ENCODE measurements at places on chromosomes 5 and 9.

GRCh38 chr5:5063533-5063953 is 76.6 kb upstream of the ADAMTS16 start:
- DNase-seq = no peak

GRCh38 chr9:21402386-21403251 is 6.3 kb upstream of the IFNA8 start:
- DNase-seq = no peak

- DNase-seq = peak; percentile 31
Measured at GRCh38 chr5:143054480-143054941, 284.3 kb downstream of the ARHGAP26 start.

DNA sequence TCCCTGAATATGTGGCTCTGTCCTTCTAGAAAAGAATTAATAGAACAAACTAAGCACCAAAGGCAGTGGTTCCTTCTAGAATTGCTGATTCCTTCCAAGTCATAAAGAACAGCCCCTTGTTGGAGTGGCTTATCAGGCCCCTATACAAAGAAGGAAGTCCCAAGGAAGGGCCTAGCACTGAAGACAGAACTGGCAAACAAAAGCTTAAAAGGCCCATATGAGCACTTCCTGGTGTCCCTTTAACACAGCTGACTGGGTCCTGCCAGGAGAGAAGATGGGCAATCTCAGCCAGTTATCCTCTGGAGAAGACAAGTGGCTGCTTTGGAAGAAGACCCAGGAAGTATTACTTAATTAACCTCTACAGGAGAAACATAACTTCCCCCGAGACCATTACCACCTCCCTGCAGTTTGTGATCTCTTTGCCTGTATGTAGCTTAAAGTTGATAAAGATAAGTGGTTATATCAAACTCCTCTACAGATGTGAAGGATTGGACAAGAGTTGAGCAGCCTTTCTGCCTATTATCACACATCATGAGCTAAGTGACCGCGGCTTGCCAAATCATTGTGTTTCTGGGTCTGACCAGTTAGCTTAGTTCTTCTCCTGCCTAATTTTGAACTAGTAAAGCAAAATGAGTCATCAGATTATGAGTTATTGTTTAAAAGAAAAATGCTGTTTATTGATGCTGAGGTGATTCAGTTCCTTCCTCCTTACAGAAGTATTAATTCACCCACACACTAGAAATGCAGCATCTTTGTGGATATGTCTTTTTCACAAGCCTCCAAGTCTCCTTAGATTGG is 13.3 kb upstream of the STING1 start:
- peak; percentile 51 for DNase-seq

DNA sequence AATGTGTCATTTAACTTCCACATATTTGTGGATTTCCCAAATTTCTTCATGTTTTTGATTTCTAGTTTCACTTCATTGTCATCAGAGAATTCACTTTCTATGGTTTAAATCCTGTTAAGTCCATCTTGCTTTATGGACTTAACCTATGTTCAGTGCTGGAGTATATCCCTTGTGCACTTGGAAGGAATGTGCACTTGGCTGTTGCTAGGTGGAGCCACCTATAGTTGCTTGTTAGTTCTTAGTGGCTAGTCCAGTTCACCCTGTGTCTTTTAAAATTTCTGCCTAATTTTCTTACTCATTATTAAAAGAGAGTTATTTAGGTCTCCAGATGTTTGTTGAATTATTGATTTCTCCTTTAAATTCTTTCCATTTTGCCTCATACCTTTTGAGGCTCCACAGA is 1472.5 kb upstream of the CDH6 start:
- no peak for DNase-seq

DNA sequence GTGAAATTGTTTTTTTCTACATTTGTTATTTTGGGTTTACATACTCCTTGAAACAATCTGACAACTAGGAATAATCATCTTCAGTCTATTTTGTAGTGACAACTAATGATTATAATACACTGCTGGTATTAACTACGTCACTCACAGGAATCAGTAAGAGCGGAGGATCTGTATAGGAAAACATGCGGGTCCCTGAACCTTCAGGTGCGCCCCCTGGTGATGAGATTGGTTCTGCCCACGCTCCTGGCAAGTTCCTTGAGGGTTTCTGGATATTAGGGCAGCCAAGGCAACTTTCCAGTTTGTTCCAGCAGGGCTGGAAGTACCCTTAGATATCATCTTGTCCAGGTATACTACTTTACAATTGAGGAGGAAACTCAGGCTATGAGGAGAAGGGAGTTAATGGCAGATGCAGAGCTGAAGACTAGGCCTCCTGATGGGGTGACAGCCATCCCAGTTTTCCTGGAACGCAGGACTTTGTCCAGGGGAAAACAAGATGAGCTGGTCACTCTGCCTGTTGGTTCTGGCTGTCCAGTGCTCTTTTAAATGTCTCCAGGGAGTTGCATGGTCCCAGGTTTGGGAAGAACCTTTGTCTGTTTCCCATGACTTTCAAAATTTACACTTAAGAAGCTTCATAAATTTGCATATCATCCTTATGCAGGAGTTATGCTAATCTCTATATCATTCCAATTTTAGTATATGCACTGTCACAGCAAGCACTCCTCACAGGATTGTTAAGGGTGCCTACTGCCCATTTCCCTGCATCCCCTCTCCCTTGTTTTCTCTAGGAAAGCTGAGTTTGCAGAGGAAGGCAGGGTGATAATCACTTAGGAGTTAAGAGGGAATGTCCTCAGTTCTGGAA is 14.9 kb upstream of the WNT8A start:
- peak; percentile 90 for DNase-seq

GRCh38 chr9:16619914-16620520 is 250.5 kb downstream of the BNC2 start:
- no peak for DNase-seq

GRCh38 chr5:124698770-124699169 is 47.7 kb downstream of the ZNF608 start:
- no peak for DNase-seq

GRCh38 chr5:122668552-122668951 is 106.3 kb upstream of the SNX2 start:
- DNase-seq = no peak

DNA sequence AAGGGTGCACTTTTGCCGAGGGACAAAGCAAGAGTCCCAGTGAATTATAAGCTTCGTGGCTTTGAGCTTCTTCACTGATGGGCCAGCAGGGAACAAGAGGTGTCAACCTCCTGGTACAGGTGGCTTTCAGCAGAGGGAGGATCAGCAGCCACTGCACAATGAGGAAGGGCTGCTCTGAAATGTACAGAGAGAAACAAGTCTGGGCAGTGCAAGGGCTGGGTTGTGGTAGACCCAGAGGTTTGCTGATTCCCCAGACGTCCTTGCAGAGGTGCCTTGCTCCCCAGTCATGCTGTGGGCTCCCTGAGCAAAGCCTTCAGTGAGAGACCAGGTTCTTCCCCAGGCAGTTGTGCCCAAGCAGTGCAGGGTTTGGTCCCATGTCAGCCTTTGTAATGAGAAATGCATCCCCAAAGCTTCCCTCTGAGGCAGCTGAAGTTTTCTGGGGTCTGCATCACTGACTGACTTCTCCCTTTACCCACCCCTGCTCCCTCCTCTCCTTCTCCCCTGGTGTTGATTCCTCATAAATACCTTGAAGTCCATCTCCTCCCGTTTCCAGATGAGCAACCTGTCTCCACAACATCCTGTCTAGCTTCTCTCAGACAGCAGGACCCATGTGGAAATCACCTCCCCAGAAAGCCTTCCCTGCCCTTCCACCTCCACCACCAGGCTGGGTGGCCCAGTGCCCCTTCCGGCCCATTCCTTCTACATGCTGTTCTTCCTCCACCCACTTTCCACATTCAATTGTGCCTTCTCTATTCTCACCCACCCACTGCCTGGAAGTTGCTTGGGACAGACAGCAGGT is 599.6 kb upstream of the ADAMTS16 start:
- no peak for DNase-seq

GRCh38 chr5:15383469-15383868 is 116.5 kb upstream of the FBXL7 start:
- peak; percentile 0 for DNase-seq

DNA sequence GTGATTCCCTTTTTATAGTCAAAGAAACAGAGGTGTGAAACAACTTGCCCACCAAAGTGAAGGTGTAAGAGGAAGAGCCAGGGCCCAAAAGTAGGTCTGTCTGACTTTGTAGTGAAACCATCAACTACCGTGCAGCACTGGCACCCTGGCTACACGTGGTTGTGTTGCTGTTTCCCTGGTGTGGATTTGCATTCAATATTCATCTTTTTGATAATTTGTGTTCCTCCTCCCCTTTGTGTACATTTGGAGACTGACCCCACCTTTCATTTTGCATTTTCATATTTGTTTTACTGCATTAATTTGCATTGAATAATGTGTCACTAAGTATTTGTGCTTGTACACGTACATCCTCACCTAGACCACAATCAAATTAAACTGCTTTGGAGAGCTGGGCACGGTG is 873.8 kb upstream of the WWC1 start:
- no peak for DNase-seq

DNA sequence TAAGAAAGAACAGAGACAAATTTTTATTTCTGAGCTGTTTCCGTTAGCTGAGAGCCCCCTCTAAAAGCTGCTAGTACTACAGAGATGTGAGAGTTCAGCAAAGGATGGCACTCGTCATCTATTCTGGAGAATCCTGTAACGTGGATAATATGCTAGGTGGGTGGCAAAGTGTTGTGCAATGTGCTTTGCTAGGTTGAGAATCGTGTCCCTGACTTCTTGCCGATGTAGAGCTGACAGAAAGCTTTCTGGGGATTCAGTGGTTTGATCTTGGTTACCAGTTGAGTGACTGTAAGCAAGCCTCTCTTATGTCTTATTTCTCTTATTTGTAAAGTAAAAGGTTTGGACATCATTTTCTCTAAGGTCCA is 298.3 kb upstream of the ACTBL2 start:
- DNase-seq = no peak

- no peak for DNase-seq
Measured at GRCh38 chr9:126417043-126417442, 90.4 kb downstream of the MVB12B start.

GRCh38 chr5:160315968-160316367 is 3.6 kb upstream of the CCNJL start:
- DNase-seq = no peak

DNA sequence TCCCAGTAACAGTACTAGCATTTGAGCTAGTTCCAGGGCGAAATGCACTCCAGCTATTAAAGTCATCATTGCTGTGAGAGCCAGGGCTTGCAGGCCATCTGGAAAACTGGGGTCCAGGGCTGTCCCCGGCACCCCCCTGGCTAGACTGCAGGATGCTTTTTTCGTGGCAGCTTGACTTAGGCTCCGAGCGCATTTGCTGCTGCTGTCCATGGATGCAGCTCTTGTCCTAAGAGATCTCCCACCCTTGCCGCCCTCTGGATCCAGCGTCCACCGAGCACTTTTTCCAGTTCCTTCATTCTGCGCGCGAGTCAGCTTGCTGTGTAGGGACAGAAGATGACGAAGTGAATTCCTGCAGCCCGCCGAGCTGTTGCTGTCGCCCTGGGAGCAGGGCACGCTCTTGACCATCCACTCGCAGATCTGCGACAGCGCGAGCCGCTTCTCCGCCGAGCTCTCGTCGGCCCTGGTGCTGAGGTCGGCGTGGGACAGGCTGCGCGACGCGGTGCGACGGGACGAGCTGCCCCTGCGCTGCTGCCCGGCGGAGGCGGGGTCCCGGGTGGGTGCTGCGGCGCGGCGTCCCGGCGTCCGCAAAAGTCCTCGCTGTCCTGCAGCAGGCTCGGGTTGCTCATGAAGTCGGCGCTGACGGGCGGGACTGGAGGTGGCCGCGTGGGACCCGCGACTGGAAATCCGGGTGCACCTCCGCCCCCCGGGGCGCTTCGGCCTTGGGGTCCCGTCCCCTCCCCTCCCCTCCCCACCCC is 30.7 kb downstream of the OR2V1 start:
- no peak for DNase-seq

GRCh38 chr9:115764645-115765044 is 388.9 kb upstream of the PAPPA start:
- no peak for DNase-seq

- no peak for DNase-seq
Measured at GRCh38 chr5:74394916-74395880, 245.3 kb downstream of the ENC1 start.

DNA sequence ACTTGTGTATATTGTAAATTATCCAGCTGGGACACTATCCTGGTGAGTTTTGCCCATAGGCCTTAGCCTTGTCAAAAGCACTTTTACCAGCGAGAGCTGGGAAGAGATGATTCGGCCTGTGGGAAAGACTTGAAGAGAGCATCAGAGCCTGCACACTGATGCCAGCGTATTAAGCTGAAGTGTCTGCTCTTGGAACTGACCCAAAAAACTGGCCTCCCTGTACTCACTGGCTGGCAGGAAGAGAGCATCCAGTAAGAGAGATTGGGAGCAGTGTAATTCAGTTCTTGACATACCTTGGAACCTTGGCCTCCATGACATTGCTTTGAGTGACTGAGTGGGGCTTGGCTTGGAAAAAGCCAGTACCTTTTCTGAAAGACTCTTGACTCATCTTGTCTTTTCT is 73.7 kb downstream of the ZNF462 start:
- no peak for DNase-seq

DNA sequence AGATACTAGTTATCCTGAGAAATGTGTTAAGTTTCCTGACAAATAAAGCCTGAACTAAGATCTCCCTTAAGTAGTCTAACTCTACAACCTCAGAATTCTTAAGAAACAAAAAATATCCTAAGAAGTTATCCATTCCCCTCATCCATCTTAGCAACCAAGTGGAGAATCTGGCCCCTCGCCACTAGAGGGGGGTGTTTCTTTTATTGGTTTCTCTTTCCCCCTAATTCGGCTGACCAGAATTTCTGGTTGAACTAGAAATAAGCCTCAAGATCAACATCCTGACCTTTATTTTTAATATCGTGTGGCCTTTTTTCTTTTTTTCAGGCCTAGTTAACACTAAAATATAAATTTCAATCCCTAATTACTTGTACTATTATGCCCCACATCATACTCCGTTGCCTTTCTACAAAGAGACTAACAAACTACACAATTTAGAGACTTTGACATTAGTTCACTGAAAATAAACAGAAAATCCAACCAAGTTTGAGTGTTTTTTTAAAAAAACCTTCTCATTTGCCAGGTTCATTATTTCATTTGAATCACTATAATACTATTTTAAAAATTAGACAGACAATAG is 14.3 kb upstream of the NR4A3 start:
- DNase-seq = peak; percentile 90

DNA sequence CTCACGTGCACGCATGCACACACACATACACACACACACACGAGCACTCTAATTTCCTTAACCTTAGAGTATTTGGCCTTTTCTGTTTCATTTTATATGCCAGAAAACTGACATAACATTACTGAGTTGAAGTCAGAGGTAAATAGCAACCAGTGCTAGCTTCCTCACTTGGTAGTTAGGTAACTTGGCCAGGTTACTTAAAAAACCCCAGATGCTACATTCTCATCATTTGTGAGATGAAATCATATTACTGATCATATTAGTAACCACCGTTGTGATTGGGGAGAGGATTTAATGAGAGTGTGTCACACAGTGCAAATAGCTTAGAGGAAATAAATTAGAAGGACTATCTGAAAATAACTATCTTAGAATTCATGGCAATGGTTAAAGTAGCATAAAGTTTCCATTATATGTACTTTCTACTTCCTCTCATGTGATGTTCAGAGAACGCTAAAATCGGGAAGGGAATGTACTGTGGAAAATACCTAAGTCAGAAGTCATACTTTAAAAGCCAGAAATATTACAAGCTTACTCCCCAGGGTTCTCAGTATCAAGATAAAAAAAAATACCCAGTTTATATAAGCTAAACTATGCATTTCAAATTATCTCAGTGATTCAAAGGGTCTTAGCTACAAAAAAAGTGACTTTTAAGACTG is 120.5 kb downstream of the TUSC1 start:
- DNase-seq = no peak

GRCh38 chr5:11261241-11261640 is 500.2 kb upstream of the DAP start:
- DNase-seq = no peak

- DNase-seq = no peak
Measured at GRCh38 chr5:69001627-69002026, 92.2 kb upstream of the SLC30A5 start.
